ENCODE measurements at places on chromosomes 3 and 15. TPM values are rescaled to one million over a fixed set of nuclear protein-coding genes. Genes with fewer than 3 reads are reported as not detected.

- DNase-seq, result no peak
Measured at GRCh38 chr3:187973977-187974870, 179.7 kb upstream of the LPP start.

Gene CD276
- polyA plus RNA-seq, result 25.0 TPM

Gene GOLGA6L1
- not detected for polyA plus RNA-seq

Gene TMEM212
- not detected for polyA plus RNA-seq

Gene KAT2B
- polyA plus RNA-seq, result 9.5 TPM

Gene DGKG
- 0.95 TPM for polyA plus RNA-seq

GRCh38 chr3:23239211-23240068 is 36.3 kb downstream of the UBE2E2 start:
- no peak for DNase-seq

DNA sequence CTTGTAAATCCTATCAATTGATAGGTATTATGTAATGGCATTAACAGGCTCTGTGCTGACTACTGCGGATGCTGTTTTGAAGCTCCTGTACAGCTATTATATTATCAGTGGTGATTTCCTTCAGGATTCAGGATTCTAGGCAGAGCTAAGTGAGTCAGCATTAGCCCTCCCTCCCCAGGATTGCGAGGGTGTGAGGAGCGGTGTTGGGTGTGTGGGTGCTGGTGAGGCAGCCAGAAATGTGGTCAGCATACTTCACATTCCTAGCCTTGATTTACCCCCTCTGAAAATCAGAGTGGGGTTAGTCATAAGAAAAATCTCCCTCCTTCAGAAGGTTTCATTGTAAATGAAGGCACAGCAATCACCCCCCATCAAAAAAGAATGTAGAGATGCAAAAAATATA is 72.5 kb downstream of the SNTN start:
- no peak for DNase-seq

DNA sequence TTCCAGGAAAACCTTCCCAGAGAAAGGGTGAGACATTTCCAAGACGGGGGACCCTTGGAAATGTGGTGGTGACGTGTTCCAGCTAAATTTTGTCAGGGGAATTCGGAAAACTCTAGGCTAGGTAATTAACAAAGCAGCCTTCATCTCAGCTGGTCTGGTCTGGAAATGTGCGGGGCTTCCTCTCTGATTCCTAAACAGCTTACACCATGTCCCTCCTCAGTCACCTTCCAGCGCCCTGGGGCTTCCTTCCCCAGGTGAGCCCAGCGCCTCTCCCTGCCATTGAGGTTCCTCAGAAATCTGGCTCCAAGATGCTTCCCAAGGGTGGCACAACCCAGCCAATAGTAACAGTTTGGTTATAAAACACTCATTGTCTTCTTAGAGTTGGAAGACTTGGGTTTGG is 571 bp downstream of the ACAD9 start:
- DNase-seq, result no peak

DNA sequence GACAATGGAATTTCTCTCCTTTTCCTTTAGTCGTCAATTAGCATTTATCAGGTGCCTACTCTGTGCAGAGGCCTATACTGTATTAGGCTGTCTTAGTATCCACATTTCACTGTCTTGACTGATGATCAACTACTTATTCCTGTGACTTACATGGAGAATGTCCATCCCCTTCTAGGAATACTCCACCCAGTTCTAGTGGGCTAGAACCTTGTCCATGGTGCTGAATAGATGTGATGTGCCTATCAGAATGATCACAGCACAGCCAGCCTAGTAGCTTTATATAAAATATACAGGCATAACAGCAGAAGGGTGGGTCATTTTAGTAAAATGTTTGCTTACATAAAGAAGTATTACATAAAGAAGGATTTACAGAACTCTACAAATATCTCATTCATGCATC is 621.4 kb downstream of the PDCD6IP start:
- DNase-seq, result no peak

GRCh38 chr3:152835601-152836102 is 721 bp downstream of the P2RY1 start:
- DNase-seq, result no peak

- no peak for DNase-seq
Measured at GRCh38 chr15:69395460-69395859, 18.7 kb upstream of the KIF23 start.

Gene KLHL40
- polyA plus RNA-seq, result not detected

- no peak for DNase-seq
Measured at GRCh38 chr3:5274091-5274490, 86.6 kb downstream of the EDEM1 start.

DNA sequence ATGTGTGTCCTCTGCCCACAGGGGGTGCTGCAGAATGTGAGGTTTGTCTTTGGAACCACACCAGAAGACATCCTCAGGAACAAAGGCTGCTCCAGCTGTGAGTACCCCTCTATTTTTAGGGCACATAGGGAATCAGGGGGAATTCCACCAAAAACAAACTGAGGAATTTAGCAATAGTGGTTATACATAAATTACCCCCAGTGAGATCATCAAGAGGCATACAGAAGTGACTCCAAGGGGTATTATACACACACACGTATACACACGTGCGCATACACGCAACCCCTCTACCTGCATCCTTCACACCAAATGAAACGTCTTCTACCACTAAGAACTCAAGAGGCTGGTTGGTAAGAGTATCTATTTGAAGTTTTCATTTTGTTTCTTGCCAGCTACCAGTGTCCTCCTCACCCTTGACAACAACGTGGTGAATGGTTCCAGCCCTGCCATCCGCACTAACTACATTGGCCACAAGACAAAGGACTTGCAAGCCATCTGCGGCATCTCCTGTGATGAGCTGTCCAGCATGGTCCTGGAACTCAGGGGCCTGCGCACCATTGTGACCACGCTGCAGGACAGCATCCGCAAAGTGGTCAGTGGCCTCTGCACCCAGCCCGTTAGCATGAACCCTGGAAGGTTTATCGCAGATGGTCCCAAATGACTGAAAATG is 2.9 kb downstream of the THBS1 start:
- no peak for DNase-seq

DNA sequence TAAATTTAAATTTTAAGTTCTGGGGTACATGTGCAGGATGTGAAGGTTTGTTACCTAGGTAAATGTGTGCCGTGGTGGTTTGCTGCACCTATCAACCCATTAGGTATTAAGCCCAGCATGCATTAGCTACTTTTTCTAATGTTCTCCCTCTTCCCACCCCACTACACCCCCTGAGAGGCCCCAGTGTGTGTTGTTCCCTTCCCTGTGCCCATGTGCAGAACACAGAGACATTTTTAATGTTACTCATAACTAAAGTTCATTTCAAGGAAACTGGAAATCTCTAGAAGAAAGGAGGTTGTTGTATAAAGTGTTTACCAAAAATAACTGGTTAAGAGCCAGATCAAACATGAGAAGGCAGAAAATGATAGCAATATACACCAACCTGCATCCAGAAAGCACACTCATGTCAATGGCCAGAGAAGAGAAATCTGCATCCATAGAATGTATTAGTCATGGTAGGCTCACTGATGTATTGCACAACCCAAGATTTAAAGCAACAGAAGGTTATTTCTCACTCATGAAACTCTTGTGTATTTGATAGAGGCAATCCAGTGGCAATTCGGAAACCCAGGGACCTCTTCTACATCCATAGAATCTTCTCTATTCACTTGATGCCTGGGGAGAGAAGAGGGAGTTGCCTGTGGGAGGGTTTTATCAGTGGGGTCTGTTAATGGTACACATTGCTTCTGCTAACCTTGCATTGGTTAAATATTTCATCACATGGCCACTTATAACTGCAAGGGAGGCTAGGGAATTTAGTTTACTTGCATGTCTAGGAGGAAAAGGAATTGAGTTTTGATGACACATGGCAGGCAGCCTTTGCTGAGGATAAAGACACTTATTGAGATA is 321.9 kb upstream of the RASGRP1 start:
- no peak for DNase-seq

Gene XIRP1
- polyA plus RNA-seq, result not detected

DNA sequence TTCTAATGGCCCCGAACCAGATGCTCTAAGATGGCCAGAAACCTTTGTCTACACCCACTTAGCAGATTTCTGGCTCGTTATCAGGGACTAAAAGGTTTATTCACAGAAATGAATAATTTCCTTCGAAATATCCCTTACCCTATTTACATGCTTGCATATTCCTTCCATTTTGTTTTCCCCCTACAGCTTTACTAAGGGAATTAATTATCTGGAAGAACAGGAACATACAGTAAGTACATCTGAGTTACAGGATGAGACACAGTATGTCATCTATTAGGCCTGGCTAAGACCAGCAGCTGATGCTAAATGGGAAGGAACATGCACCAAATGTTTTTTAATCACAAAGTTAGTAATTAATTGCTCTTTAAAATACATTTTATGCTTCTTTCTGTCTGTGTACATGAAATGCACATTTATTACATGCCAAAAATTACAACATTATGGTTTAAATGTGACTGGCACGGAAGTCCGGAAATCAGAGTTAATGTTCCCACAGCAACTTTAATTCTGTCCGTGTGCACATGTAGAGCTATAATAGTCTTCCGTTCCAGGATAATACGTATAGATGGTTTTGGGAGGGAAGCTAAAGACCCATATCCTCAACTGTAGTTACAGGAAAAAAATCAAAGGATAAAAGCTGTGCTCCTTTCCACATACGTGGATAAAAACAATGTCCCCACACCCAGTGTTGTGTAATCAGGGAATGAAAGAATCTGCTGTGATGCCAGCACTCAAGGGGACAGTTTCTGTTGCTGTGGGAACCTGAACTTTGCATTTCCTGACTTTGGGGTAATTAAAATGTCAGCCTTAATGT is 82.0 kb downstream of the TIGIT start:
- no peak for DNase-seq

- no peak for DNase-seq
Measured at GRCh38 chr15:83199288-83199687, 8.3 kb downstream of the HDGFL3 start.
